Left kidney (tissue), 8 donors: ENCODE measurements at places on chromosomes 2 and 18. TPM values are rescaled to one million over a fixed set of nuclear protein-coding genes. Genes with fewer than 3 reads are reported as not detected.

DNA sequence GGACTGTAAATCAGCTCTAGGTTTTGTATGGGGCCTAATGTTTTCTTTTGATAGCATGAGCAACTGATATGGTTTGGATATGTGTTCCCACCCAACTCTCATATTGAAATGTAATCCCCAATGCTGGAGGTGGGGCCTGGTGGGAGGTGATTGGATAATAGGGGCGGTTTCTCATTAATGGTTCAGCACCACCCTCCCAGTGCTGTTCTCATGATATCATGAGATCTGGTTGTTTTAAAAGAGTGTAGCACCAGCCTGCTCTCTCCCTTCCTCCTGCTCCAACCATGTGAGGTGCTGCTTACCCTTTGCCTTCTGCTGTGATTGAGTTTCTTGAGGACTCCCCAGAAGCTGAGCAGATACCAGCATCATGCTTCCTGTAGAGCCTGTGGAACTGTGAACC, 140.2 kb upstream of the SKOR2 start:
- no peak for DNase-seq

Gene GATA6
- polyA plus RNA-seq = 7.3 TPM

DNA sequence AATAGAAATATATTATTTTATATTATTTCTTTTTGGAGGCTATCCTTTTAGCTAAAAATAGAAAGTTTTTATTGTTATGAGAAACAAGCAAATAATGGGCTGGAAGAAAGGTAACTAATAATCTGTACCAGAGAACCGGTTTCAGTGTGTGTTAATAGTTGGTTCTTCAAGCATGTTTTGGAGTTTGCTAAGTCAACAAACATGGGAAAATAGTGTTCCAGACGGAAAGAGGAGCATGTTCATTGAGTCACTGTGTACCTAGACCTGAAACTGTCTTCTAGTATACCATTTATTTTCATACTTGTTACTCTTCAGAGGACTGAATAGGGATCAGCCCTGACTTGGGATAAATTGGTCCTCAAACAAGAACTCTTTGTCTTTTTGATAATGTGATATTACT, 134.5 kb upstream of the CWC22 start:
- no peak for DNase-seq

DNA sequence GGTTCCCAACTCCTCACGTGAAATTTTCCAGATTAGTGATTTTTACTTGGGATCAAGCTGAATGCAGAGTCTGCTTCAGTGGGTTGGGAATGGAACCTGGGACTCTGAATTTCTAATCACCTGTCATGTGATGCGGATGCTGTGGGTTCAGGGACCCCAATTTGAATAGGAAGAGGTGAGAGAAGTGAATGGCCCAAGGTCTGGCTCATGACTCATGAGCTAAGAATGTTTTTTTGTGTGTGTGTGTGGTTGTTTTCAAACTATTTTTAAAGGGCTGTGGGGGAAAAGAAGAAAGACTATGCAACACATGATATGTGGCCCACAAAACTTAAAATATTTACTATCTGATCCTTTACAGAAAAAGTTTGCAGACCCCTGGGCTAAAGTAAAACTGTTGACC, 108.5 kb upstream of the CYRIA start:
- no peak for DNase-seq

Gene KCNJ13
- 3.3 TPM for polyA plus RNA-seq

- DNase-seq = no peak
These were observed 558.8 kb upstream of the CHAC2 start for GRCh38 chr2:53208815-53209214.

Gene SLC11A1
- 0.58 TPM for polyA plus RNA-seq

Gene MC5R
- polyA plus RNA-seq = 0.22 TPM
